ENCODE measurements at places on chromosomes 16 and 17. TPM values are rescaled to one million over a fixed set of nuclear protein-coding genes. Genes with fewer than 3 reads are reported as not detected.

- DNase-seq = no peak
Measured at GRCh38 chr17:4357030-4357628, 9.3 kb downstream of the UBE2G1 start.

Gene FSCN2
- 1.5 TPM for total RNA-seq

DNA sequence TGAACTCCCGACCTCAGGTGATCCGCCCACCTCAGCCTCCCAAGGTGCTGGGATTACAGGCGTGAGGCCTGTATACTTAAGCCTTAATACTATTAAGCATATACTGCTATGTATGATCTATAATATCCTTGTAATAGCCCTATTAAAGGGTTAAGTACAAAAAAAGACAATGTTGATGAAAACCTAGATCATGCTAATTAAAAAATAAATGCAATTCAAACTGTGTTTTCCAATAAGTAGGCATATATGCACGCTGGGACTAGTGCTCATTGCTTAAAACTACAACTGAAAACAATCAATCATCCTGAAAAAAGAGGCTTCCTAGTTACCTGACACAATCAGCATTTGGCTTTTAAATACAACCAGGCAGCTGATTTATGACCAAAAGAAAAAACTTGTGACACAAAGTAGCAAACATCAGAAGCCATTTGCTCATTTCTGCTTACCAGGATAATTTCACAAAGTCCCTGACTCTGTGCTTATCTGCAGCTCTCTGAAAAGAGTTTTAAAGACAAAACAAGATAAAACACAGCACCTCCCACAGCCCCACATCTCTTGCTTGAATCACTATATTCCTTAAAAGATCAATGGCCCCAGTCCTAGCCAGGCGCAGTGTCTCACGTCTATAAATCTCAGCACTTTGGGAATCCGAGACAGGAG lies 11.1 kb downstream of the ZNF385C start:
- DNase-seq = no peak

- no peak for DNase-seq
Measured at GRCh38 chr17:82517230-82517865, 2.2 kb upstream of the FOXK2 start.

Gene TMIGD1
- total RNA-seq = not detected

DNA sequence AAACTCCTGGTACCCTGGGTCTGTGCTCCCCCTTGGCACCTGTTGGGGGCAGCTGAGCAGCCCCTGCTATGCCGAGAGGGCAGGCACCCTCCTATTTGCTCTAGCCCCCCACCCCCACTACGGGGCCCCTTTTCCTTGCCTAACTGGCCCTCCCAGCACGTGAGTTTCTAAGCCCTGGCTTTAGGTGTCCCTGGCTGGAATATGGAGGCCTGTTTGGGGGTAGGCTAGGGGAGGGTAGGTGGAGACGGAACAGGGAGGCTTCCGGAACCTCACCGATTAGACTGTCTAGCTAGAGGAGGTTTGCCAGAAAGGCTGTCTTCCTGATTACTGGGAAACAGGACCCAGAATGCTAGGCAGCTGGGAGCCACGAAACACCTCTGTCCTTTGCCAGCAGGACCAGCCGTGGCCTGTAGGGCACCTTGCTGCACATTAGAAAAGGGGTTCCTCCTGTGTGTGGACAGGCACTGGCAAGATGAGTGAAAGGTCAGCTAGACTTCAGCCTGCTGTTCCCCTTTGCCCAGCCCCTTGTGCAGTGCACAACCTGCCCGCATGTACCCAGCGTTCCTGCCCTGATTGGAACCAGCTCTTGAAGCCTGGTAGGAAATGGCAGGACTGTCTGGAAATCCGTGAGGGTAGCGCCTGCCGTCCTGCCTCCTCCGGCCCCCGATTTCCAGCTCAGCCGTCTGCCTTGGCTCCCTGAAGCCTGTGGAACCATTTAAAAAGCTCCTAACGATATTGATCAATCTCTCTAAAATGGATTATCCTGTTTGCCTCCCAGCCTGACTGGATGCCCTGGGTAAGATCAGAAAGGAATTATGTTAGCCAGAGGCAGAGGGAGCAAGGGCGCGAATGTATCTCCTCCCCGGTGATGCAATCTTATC lies 83.4 kb upstream of the GSE1 start:
- no peak for DNase-seq

DNA sequence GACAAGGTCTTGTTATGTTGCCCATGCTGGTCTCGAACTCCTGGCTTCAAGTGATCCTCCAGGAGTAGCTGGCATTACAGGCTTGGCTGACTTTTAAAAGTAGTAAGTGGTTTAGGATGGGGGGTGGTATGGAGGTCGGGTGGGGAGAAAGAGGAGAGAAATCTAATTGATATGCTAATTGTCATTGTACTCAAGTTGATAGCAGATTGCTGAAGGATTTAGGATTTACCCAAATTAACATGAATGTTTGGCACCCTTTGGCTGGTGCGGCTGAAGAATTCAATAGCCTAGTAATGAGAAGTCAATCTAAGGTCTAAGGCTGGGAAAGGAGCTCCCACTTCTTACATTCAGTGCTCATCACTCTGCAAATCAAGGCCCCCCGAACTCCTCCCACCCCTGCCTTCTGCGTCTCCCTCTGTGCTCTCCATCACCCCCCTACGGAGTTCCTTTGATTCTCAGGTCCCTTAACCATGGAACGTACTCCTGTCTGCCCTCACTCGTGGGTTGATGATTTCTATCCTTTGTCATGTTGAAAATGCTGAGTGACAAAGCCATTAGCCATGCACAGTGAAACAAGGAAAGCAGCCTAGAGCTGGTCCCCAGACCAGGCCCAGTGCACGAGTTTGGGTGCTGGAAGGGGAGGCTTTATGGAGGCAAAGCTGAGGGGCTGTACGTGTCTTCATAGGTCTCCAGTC lies 17.3 kb downstream of the CDH13 start:
- DNase-seq = no peak

DNA sequence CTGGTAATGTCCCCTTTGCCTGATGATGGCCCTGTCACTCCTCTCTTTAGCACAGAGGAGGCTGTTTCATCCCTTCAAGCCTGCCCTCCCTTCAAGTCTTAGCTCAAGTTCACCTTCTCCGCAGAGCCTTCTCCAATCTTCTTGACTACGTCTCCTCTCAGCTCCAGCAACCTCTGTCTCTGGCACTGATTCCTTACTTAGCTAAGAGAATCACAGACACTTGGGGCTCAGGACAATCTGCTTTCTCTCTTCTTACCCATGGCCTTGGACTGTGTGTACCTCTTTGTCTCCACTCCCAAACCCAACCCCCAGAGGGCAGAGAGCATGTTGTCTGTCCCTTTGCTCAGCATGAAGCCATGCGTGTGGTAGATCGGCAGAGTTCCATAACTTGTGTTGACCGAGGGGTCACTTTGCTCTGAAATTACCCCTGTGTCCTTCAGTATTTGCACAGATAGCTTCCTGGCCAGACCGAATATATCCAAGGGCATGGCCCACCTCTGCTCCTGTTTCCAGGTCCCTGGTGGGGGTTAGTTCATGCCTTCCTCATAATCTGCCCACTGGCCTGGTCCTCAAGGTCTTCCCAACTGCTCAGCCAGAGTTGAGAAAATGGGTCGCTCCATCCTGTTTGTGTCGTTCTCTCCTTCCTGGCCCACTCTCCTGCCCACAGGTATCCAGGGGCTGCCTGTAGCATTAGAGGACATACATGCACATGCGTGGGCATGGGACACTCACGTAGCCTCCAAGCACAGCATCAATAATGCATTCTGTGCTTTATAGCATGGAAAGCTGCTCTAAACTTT lies 41.6 kb downstream of the MAPT start:
- DNase-seq = no peak

Gene USP10
- total RNA-seq = 48.6 TPM

Gene TBC1D3B
- total RNA-seq = 1.8 TPM

Gene NHLRC4
- 2.1 TPM for total RNA-seq

All from fibroblast of lung (primary cell).